ENCODE measurements at places on chromosomes 6 and 20.
A peak's percentile ranks its signal among the peaks of the same experiment; 100 is the strongest.

DNA sequence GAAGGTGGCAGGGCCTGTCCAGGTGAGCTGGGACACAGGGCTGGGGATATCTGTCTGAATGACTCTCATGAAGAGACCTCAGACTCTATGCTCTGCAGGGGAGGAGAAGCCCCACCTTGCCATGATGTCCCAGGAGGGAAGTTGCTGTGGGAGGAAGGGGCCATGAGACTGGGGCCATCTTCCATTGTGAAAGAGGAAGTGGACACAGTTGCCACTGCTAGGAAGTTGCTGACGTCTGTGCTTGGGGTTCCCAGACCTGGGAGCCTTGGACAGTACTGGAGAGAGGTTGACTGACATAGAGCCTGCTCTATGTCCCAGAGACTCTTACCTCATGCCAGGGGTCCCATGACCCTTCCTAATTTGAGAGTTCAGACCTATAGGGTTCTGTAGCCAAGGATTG, 24.5 kb downstream of the SIRPB1 start:
- no peak for DNase-seq

GRCh38 chr6:93433592-93433991, 14.2 kb upstream of the EPHA7 start:
- no peak for DNase-seq

GRCh38 chr20:63738687-63739129, 868 bp upstream of the SLC2A4RG start:
- no peak for DNase-seq

DNA sequence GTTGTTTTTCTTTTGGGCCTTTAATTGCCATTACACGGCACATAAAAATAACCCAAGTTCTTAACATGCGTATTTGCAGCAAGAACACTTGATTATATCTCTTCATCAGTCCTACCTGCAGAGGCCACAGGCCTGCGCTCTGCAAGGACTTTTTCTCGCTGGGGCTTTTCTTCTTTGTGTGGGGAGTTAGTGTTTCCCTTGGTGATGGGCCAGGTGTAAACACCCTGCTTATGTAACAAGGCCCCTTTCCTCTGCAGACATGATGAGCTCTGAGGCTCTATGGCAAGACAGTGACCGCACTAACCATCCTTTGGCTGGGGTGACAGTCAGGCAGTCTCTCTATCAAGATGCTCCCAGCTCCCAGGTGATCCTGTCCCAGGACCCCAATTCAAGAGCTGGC, 97.8 kb upstream of the PCSK2 start:
- DNase-seq = no peak

DNA sequence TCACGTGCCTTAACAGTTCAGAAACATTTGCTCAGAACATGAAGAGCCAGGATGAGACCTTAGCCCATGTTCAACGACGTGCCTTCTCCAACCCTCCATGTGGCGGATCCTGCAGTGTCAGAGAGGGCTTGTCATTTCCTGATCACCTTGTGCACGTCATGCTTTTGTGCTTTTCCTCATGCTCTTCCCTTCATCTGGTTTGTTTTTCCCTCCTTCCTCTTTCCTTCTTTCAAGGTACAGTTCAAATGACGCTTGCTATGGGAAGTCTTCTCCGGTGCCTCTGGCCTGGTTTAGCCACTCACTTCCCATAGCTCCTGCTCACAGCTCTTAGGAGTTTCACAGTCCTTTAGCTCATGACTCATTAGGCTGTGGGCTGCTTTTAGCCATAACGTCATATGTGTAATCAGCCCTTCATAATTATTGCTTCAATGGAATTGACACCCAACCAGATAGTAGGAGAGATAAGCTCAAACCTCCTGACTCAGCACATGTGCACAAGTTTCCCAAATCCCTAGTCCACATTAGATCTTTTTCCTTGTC, 102.7 kb upstream of the CNKSR3 start:
- DNase-seq = peak; percentile 60

- DNase-seq = no peak
Observed at GRCh38 chr20:41225091-41225490, 87.7 kb downstream of the PLCG1 start.

DNA sequence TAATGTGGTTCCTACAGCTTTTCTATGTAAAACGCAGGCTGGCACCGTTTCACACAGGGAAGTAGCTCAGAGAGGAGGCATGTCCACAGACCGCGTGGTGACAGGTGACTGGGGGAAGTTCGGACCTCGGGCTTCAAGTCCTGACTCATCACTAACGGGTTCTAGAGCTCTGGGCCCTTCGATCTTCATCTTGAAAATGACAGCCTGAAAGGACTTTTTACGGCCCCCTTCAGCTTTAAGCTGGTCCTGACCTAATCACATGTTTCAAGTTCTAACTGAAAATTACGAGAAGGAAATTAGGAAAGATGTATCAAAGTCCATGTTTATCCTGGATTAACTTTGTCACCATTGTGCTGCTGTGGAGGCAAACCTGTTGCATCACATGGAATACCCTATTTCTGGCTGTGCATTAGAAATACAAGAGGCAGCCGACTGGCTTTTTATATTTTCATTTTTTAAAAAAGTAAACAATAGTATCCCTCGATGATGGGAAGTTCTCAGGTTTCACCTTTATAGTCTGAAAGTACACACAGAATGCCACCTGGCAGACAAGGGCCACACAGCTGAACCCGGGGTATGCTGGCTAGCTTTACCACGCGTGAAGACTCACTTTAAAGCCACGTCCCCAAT, 2.0 kb downstream of the MAN1A1 start:
- DNase-seq = no peak

- DNase-seq = no peak
Observed at GRCh38 chr20:19915111-19915798, 101.9 kb upstream of the NAA20 start.

DNA sequence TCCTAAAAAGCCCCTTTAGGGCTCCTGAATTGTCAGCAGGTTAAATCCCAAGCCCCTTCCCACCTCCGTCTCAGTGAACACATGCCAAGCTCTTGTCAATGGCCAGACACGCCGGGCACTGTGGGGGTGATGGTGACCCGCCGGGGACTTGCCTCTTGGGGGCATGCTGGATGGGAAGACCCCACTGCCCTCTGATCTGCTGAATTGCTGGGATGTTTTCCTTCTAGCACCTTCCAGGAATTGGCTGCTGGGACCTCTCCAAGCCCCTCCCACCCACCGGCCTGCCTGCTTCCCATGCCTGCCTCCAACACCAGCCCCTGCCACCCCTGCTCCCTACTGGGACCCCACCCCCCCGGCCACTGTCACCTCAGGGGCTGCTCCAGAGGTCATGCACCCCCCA, 345.9 kb downstream of the CDH4 start:
- no peak for DNase-seq

GRCh38 chr20:52923123-52923937, 48.8 kb upstream of the TSHZ2 start:
- peak; percentile 98 for DNase-seq
